ENCODE measurements at places on chromosomes 1 and 21.

- DNase-seq: no peak
Measured at GRCh38 chr1:223775054-223775453, 62.7 kb downstream of the CAPN2 start.

DNA sequence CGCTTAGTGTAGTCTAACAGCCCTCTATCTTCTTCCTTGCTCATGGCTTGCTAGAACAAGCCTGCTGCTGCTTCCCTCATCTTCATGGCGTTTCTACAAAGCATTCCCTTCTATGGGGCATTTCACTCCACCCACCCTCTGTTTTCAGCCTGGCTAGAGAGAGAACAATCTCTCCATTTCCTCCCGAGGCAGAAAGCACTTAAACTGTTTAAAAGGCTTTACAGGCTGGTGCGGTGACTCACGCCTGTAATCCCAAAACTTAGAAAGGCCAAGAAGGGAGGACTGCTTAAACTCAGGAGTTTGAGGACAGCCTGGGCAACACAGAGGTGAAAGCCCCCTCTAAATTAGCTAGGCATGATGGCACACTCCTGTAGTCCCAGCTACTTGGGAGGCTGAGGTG is 17.8 kb downstream of the ORC1 start:
- DNase-seq: no peak

- no peak for DNase-seq
Measured at GRCh38 chr1:50110151-50110550, 1.4 kb downstream of the ELAVL4 start.

GRCh38 chr1:16250524-16251251 is 13.7 kb upstream of the CPLANE2 start:
- no peak for DNase-seq

DNA sequence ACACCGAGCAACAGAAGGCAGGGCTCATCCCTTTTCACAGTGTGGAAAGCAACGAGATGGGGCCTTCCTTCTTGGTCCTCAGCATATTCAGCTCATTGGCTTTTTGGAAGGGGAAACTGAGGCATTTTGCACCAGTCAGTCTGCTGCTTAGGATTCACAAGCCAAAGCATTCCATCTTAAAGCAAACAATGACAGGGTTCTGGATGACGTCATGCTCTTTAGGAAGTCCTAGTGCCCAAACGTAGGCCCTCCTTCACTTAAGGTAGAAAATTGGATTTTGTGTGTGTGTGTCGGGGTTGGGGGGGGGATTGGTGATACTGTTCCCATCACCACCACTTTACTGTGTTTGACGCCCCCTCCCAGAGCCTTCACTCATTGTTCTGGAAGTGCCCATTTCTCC is 101.6 kb downstream of the SELENOF start:
- no peak for DNase-seq

DNA sequence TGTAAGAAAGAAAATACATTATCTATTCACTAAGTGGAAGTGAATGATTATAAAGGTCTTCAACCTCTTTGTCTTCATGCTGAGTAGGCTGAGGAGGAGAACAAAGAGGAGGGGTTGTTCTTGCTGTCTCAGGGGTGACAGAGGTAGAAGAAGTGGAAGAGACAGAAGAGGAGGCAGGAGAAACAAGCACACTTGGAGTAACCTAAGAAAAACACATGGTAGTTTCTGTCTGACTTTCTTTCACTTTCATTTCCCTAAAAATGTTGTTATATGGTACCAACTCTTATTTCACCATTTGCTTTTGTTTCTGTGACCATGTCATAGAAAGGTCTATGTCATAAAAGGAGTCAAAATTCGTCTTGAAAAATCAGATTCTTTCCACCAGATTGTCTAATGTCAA is 696.6 kb upstream of the BRINP3 start:
- no peak for DNase-seq

DNA sequence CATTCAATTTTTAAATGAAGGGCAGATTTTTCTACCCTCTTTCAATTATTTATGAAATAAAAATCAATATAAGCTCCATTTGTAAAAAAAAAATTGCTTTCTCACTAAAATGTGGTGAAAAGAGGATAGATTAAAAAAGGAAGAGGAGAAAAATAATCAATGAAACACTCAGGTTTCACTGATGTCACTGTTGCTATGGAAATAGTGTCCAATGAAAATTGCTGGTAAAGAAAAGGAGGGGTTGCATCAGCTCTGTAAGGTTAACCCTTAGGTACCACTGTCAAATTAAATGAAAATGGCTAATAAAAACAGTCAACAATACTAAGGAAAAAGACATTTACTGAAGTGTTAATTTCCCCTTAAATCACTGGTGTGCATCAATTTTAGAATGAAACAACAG is 91.6 kb upstream of the TTC39A start:
- no peak for DNase-seq
